ENCODE measurements at places on chromosomes 3 and 15.

DNA sequence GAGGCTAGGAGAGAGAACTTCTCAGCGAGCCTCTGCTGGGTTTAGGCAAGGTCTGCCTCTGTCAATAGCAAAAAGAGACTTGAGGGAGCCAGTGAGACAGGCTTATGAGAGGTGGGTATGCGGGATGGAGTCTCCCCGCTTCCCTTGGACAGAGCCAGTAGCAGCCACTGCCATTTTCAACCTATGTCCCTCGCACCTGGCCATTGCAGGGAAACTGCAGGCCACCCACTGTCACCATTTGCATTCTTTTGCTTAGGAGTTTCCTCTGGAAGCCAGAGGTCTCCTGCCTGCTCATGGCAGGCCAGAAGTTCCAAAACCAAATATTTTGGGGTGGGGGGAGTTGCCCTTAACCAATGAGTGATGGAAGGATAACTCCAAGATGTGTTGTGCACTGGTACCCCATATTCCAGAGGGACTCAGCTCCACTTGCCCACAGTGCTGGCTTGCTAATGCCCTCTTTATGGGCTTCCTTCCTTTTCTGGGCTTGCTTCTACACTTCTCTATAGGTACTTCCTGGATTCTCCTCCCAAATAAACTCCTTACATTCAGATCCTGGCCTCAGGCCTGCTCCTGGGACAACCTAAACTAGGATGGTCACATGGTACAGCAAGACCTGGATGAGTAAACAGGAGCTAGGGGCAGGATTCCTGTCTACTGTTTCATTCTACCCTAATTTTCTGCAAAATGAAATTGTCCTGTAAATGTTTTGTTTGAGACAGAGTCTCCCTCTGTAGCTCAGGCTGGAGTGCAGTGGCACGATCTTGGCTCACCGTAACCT is 108.9 kb upstream of the PROK2 start:
- no peak for DNase-seq

- no peak for DNase-seq
Observed at GRCh38 chr3:35224565-35225295, 414.6 kb upstream of the ARPP21 start.

DNA sequence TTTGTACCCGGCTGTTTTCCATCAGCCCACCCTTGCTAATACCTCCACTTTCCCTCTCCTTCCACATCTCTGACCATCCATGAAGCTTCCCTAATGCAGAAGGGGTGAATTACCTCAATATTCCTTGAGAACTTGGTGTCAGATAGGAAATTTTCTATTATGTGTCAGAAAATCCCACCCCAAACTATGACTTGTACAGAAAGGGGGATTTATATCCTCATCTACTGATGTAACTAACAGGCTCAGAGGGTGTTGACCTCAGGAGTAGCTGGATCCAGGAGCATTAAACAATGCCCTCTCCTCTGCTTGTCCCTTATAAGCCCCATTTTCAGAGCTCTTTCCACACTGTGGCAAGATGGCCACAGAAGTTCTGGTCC is 242.8 kb upstream of the TLE3 start:
- DNase-seq, result no peak

- no peak for DNase-seq
Observed at GRCh38 chr15:56185980-56186379, 57.7 kb downstream of the RFX7 start.

DNA sequence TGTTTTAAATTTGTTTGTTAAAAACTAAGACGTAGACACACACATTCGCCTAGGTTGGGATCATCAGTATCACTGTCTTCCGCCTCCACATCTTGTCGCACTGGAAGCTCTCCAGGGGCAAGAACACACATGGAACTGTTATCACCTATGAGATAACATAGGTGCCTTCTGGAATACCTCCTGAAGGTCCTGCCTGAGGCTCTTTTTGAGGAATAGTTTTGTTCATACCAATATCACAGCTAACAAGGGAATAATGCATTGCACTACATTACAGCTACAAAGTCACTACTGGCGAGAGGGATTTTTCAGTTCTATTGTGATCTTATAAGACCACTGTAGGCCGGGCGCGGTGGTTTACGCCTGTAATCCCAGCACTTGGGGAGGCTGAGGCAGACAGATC is 29.9 kb downstream of the ZWILCH start:
- DNase-seq, result no peak

GRCh38 chr3:124976383-124976782 is 41.8 kb upstream of the MUC13 start:
- DNase-seq, result no peak

GRCh38 chr3:124492824-124493223 is 237.4 kb upstream of the UMPS start:
- DNase-seq, result no peak

- DNase-seq, result no peak
Observed at GRCh38 chr3:171219258-171219657, 192.7 kb upstream of the SLC2A2 start.
